Uterus (tissue), 4 donors: ENCODE measurements at places on chromosomes 1 and 21.

DNA sequence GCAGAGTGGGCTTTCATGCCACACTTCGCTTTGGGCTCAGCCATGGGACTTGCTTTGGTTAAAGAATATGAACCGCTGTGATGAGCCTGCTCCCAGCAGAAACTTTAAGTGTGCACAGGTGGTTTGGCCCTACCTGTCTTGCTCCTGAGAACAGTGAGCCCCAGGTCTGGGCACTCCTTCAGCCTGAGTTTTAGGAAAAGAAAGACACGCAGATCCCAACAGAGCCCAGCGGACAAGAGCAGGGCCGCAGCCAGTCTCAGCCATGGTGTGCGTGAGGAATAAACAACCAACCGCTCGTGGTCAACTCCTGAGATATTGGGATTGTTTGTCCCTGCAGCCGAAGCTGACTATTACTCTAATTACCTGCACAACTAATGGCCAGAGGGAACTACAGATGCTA lies 217.1 kb upstream of the C1orf174 start:
- DNase-seq, result no peak

DNA sequence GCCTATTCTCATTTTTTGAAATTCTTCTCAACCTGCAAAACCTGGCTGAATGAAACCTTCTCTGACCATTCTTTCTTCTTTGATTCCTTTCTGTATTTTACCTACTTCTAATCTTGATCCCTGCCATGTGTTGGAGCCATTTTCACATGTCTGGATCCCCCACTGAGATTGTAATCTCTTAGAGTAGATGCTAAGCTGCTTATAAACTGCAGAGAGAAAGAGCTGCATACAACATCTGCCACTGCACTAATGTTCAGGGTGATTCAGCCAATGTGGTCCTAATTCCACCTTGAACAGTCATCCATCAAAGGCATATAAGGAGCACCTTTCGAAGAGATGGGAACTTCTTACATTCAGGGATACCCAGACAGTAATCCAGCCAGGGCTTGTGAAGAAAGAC lies 16.2 kb upstream of the DAB1 start:
- DNase-seq, result no peak

DNA sequence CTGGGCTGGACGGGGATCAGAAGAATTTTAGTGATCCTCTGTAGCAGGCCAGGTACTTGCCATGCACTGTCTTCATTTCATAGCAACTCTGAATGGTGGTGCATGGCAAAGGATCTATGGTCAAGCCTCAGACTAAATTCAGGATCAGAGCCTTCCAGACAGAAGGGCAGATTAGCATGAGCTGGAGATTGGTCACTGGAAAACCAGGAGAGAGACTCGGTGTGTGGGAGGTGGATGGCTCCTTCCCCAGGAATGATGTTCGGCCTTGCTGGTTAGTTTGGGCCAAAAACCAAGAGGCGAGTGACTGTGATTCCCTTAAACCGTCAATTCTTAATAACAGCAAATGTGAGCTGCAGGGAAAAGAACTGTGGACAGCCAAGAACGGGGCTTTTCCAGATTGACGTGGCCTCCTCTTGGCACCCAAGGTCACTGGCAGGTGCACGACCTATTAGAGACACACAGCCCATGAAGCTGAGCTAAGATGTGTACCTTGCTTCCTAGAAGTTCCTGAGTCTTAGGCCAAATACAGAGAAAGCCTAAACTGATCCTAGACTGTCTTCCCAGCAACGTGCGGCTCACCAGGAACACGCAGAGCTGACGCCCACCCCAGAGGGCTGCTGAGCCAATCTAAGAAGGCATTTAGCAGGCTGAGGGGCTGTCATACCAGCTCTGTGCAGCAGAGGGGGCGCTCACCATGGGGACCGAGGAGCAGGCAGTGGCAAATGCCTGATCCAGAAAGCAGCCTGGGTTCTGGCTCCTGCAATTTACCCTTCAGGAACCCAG lies 18.5 kb downstream of the ALDH4A1 start:
- DNase-seq, result peak; percentile 73

DNA sequence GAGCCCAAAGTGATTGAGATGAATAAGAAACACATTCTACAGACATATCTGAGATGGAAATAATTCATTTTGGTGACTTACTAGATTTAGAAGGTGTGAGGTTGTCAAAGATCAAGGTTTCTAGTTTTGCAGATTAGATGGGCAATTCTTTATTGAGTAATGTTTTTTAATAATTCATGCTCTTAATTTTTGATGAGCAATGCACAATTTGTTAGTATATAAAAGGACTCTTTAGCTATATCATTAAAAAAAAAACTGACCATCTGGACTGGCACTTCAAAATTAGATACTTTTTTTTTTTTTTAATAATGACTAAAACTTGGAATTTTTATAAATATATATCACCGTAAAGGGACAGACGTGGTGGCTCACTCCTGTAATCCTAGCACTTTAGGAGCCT lies 63.9 kb downstream of the FMN2 start:
- DNase-seq, result no peak

GRCh38 chr1:28935293-28935692 lies 20.9 kb downstream of the EPB41 start:
- DNase-seq, result no peak

- no peak for DNase-seq
These were observed 261.4 kb upstream of the USP25 start for GRCh38 chr21:15468368-15468767.

GRCh38 chr1:62784509-62785365 lies 805 bp downstream of the ATG4C start:
- no peak for DNase-seq
